ENCODE measurements at places on chromosomes 12 and 14.

DNA sequence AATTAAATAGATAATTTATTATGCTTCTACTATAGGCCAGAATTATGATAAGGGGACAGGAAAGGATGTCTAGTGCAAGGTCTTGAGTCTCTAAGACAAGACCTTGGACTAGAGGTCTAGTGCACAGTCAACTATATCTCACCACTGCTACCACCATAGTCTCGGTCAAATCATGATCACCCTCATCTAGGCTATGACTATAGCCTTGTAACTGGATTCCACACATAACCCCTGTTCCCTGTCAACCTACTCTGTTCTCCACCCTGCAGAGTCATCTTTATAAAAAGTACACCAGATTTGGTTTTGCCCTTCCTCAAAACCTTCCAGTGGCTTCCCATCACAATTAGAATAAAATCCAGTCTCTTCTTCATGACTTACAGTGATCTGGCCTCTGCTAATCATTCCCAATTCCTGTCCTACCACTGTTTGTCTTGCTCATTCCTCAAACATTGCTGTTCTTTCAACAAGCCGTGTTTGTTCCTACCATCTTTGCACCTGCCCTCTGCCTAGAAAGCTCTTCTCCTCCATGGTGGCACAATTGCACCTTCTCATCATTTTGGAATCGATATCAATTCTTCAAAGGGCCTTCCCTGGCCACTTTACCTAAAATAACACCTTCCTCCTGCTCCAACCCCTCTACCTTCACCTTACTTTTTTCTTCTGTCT lies 169.4 kb downstream of the FOXN3 start:
- DNase-seq, result no peak

DNA sequence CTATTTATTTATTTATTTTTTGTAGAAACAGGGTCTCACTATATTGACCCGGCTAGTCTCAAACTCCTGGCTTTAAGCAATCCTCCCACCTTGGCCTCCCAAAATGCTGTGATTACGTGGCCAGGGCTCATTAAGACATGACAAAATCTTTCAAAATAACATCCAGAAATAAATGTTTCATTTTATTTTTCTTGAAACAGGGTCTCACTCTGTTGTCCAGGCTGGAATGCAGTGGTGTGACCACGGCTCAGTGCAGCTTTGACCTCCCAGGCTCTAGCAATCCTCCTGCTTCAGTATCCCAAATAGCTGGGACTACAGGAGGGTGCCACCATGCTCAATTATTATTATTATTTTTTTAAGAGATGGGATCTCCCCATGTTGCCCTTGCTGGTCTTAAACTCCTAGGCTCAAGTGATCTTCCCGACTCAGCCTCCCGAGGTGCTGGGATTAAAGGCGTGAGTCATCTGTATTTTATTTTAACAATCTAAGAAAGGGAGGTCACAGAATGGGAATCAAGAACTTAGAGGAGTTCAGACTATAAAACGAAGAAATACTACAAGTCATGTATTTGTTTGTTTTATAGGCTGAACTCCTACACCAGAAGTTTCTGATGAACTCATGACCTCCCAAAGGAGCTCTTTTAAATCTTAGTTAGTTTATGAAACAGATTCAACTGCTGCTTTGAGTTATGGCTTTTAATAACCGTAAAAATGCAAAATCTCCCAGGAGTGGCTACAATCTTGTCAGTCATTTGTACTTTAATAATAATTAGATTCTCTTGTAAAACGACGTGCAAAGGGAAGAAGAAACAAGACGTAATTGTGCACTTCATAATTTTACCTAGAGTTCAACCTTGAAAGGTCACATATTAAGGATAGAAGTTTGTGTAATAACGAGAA lies 2.1 kb upstream of the TMEM263 start:
- no peak for DNase-seq

DNA sequence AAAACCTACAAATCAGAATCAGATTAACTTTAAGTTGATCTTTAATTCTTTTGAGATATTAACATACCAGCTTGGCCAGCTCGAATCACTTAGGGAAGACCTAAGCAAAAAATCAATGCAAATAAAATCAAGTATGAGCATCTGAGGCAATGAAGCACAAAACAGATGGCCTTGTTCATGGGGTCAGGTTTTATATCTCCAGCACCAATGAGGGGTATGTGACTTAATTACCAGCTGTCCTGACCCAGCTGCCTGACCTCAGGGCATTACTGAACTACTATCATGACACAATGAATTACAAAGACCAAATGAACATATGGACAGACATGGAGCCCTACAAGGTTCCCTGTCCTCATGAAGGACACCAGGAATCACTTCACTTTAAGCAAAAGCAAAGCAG lies 70.5 kb downstream of the FGD6 start:
- no peak for DNase-seq

DNA sequence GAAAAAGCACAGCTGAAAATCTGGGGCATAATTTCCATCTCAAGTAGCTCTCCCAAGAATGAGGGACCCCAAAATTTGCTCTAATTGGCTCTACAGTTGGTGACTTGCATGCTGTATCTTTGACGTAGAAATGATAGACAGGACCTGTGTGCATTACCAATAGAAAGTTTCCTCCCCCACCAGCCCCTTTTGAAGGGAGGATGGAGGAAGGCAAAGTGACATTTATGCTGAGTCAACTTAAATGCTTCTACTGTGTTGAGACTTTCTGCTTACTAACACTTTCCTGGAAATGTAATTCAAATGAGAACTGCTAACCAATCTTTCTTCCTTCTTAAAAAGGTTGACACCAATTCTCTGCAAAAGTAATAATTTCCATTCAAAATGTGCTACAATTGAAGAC lies 31.9 kb downstream of the TSPAN8 start:
- no peak for DNase-seq

DNA sequence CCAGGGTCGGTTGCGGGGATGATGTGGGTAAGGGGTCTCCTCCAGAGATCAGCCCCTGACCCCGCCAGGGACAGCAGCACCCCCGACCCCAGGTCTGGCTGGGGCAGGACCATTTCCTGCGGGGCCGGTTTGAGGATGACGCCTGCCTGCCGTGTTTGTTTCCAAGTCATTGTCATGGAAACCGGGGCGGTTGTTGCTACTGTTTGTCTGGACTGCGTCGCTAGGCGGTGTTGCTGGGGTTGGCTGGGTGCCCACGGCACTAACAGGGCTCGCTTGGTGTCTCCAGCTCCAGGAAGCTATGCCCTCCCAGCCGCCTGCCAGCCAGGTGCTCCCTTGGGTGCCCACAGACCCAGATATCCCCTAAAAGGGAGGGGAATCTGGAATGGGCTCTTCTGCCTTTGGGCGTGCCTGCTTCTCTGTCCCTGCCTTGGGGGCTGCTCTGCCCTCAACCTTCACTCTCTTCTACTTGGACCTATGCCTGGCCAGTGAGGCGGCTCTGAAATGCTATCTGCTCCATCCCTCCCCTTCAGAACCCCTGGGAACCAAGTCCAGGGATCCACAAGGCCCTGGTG lies 4.7 kb upstream of the CRIP1 start:
- peak; percentile 62 for DNase-seq

- DNase-seq, result no peak
These were observed 63.9 kb downstream of the SYT1 start for GRCh38 chr12:78928200-78929074.

DNA sequence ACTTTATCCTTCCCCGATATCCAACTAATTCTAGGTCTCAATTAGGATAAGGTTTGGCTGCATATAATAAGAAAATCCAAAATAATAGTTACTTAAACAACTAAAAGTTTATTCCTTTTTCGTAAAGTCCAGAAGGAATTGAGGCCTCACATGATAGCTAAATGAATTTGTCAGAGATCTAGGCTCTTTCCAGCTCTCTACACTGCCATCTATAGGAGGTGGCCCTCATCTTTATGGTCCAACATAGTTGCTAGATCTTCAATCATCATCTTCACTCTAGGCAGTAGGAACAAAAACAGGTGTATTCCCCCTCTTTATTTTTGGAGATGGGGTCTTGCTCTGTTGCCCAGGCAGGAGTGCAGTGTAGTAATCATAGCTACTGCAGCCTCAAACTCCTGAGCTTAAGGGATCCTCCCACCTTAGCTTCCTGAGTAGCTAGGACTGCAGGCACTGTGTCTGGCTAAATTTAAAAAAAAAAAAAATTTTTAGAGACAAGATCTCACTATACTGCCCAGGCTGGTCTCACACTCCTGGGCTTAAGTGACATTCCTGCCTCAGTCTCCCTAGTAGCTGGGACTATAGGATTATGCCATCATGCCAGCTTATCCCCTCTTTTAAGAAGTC lies 46.5 kb upstream of the SAV1 start:
- DNase-seq, result no peak

DNA sequence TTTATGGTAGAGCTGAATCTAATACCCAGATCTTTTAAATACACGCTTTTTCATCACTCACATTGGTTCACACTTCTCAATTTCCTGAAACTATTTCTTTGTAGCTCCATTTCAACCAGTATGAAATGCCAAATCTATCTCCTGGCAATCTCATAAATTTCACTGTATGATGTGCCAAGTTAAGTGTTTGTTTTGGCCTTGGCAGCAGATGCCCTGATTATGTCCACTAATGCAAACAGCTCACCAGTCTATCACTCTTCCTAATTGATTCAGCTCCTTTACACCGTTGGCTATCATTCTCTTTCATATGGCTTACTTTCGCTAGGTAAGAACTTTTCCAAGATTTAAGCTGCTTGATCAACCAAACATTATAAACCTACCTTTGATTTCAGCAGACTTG lies 58.6 kb downstream of the ZFC3H1 start:
- DNase-seq, result no peak

GRCh38 chr12:127280393-127281275 lies 986.3 kb upstream of the TMEM132C start:
- DNase-seq, result no peak

DNA sequence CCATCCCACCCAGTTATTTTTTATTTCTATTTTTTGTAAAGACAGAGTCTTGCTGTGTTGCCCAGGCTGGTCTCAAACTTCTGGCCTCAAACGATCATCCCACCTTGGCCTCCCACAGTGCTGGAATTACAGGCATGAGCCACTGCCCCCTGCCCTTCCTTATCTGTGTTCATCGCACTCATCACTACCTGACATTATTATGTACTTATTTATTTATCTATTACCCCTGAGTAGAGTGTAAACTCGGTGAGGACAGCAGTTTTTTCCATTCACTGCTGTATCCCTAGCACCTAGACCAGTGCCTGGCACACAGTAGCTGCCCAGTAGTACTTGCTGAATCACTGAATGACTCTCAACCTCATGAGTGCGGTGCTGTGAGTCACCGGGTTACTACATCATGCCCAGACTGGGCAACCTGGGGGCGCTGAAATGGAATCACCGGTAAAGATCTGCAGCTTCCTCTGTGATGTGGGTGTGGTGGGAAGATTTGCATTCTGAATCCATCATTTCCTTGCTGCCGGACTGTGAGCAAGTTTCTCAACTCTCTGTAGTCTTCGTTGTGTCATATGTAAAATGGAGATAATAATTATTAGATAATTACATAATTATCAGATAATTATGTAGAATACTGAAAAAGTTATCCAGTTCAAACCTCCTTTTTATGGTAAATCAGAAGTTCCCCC lies 81.9 kb upstream of the USP44 start:
- no peak for DNase-seq

- DNase-seq, result no peak
These were observed 68.2 kb upstream of the FOXN3 start for GRCh38 chr14:89485264-89485663.

- no peak for DNase-seq
These were observed 346.8 kb downstream of the ATP23 start for GRCh38 chr12:58288190-58288589.

GRCh38 chr12:75048767-75049166 lies 160.9 kb downstream of the KCNC2 start:
- DNase-seq, result no peak

- no peak for DNase-seq
These were observed 610.0 kb upstream of the LMO3 start for GRCh38 chr12:17215759-17216570.

DNA sequence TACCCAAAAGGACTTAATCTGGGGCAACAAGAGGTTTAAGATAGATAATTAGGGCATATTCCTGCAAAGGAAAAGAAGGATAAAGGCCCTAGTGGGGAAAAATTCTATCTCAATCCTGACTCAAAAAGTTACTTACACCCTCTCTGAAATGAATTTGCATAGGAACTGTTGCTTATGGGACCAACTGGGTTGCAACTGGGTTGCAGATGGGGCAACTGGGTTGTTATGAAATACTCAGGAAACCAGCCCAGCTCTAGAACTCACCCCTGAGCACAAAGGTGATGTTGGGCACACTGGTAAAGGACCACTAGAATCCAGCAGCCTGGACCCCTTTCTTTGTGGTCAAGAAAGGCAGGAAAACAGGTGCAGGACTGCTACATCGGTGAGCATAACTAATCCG lies 17.2 kb upstream of the RILPL1 start:
- DNase-seq, result no peak

GRCh38 chr12:95074766-95075165 lies 1.3 kb upstream of the NR2C1 start:
- DNase-seq, result no peak

DNA sequence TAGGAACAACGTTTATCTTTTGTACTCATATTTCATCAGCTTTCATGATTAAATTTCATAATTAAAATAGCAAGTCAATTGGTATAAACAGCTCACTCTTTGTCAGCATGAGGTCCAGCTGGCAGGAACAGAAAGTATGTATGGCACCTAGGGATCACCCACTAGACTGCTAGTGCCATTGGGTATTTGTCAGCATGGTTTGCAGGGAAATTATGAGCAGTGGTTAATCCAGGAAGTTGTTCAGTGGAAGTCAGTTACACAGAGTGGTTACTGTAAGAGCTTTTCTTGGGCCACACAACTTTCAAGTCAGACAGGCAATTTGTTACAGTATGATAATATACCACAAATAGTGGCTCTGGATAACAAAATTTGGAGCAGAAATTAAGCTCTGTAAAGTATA lies 340.3 kb upstream of the RGS6 start:
- no peak for DNase-seq

DNA sequence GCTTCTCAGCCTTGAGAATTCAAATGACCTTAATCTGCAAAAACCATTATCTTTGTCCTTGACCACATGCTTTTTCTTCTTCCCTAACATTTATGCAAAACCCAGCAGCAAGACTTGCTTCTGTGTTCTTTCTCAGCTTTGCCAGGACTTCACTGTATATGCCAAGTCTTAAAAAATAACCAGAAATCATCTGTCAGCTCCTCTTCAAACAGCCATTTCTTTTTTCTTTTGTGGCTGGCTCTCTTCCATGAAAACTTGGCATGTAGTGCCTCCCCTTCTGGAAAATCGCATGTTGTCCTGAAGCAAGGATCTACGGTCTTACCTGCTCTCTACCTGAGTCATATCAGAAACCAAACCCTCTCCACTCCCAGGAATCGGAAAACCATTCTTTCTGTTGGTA lies 364.9 kb downstream of the RPS29 start:
- DNase-seq, result no peak

DNA sequence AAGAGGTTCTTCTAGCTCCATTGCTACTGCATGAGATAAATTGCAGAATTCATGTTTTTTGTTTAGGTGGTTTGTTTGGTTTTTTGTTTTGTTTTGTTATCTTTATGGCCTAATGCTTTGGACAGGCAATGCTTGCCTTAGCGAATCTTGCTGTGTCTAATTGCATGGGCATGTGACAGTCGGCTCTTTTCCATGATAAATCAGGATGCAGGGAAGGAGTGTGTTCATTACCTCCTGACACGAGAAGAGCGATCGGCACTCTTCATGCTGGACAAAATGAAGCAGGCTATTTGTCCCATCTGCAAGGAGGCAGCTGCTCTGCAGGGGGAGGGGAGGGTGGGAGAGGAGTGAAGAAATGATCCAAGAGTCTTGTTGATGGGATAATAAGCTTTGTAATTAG lies 6.5 kb downstream of the CCDC60 start:
- no peak for DNase-seq
